ENCODE measurements at places on chromosomes 7 and 10.

DNA sequence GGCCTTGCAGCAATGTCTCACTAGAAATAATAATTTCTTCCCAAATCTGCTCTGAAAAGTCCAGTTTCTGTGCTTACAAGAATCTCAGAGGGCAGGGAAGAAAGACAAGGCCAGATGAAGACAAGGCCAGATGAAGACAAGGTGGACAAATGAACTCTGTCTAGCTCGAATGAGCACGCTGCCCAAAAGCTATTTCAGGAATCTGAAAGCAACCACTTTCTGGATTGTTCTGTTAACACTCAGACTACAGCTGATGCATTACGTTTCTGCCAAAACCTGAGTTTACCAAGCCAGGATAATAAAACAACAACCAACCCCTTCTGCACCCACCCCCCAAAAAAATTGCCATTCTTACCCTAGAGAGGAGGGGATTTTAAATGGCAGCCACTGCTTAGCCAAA, 1073.6 kb downstream of the SORCS3 start:
- no peak for DNase-seq

GRCh38 chr10:66917104-66917503, 8.7 kb upstream of the LRRTM3 start:
- DNase-seq = no peak

- peak; percentile 43 for DNase-seq
Observed at GRCh38 chr10:57657164-57657765, 610.4 kb downstream of the IPMK start.

DNA sequence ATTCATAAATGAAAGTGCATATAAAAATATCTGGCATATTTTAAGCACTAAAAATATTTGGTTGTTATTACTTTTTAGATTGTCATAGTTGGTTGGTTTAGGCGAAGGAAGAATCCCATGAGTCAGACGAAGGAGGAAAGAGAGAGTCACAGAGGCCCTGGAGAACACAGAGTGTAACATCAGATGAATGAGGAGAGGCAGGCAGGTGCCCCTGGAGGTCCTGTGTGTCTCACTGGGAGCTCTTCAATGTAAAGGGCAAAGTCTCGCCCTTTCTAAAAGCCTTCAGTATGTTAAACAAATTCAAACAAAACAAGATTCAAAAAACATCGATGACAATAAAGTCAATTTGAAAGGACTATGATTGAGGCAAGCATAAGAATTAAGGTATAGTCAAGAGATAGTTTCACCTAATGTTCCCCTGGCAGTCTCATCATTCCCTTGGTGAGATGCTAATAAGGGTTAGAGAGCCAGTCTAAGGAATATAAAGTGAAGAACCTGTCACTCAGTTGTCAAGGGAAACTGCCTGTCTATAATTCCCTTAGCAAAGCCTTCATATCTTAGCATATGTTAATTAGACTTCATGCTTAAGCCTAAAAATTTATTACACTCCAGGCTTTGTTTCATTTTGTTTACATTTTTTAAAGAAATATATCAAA, 194.3 kb downstream of the TPK1 start:
- no peak for DNase-seq

GRCh38 chr10:29204070-29204800, 84.6 kb upstream of the LYZL1 start:
- no peak for DNase-seq

- DNase-seq = no peak
Observed at GRCh38 chr7:26856176-26856985, 8.0 kb downstream of the SKAP2 start.

DNA sequence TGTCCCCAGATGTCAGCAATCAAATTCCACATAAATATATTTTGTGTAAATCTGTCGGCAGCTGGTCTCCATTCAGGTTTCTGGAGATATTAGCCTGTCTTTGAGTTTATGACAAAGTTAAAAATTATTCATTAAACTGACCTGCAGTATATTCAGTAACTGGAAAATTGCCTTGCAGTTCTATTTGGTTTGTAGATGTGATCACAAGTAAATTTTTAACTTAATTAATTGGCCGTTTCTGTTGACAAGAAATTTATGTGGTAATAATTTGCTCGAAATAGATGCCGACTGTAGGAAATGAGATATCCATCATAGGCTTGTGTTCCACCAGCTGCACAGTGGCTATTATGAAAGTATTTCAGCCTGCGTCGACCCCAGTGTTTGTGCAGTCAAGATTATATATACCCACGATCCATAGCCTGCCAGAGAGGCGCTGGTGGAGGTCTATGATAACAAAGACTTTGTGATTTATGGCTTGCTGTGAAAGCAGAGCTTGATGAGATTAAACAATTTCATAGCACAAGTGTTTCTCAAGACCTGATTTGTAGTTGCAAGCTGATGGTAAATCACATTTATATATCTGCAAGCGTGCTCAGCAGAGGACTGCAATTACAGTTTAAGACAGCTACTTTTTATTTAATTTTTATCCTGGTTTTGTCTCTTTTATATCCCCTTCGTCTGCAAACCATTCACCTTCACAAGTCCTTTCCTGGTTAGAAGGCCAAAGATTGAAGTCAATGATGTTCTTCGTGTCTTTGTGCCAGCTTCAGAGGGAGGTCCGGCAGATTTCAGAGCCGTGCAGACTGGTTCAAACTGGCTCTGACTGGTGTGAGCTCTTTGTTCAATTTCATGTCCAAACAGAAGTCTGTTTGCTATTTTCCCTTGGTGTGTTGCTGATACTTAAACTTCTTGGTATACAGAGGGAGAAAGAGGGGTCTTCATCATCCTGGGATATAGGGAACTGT, 850.9 kb downstream of the LRMDA start:
- DNase-seq = no peak

GRCh38 chr10:1047937-1048336, 982 bp downstream of the IDI1 start:
- DNase-seq = no peak

GRCh38 chr7:124366118-124366517, 333.3 kb upstream of the TMEM229A start:
- DNase-seq = no peak

DNA sequence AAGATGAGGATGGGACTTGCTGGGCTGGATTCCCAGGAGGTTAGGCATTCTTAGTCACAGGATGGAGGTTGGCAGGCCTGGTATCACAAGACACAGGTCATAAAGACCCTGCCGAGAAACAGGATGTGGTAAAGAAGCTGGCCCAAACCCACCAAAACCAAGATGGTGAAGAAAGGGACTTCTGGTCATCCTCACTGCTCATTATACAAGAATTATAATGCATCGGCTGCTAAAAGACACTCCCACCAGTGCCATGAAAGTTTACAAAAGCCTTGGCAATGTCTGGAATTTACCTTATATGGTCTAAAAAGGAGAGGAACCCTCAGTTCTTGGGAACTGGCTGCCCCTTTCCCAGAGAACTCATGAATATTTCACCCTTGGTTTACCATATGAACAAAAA, 345.5 kb upstream of the POM121L12 start:
- DNase-seq = no peak

GRCh38 chr7:86644282-86645224, 844 bp downstream of the GRM3 start:
- peak; percentile 53 for DNase-seq
